EL (cell line): ENCODE measurements at places on chromosomes 5 and 9.

DNA sequence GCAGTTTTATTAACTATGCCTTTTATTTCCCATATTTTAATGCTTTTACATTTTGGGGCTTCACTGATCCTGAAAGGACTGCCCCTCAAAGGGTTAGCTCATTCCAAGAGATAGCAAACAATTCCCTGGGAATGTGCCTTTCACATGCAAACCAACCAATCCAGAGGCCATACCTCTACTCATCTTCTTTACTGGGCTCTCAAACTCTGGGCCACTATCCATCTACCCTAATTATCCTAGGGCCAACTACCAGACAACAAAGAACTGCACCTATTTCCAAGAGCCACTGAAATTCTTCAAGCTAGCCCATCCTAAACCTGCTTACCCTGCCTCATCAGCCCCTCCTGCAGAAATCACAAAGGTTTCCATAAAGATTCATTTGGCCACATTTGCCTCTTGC lies 364.7 kb downstream of the CDH12 start:
- no peak for DNase-seq

- DNase-seq = no peak
Measured at GRCh38 chr9:22622815-22623214, 176.2 kb downstream of the DMRTA1 start.

DNA sequence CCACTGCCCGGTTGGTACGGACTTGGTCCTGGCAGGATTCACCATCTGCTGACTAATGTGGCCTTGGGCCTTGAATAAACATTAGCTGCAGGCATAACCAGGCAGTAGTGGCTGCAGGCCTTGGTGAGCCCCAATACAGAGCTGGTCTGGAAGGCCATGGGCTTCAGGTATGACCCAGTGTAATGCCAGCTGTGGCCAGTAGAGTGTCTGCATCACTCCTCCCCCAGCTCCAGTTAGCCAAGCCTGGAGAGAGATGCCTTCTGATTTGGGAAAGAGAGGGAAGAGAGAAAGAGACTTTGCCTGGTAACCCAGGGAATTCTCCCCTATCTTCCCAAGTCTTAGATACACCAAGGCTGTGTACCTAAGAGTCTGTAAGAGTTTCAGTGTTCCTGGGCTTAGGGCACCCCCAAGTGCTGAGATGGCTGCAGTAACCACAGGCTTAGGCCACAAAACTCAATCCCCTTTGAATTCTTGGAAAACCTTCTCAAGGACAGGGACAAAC lies 5.6 kb upstream of the C5 start:
- DNase-seq = peak; percentile 13

GRCh38 chr5:54347221-54347865 lies 37.0 kb upstream of the ARL15 start:
- DNase-seq = no peak

- DNase-seq = no peak
Measured at GRCh38 chr9:36504156-36504555, 68.5 kb upstream of the MELK start.

GRCh38 chr9:105636331-105636730 lies 25.9 kb upstream of the TAL2 start:
- no peak for DNase-seq

GRCh38 chr5:10611290-10611689 lies 47.4 kb downstream of the ANKRD33B start:
- no peak for DNase-seq

GRCh38 chr5:180790020-180790419 lies 12.6 kb downstream of the MGAT1 start:
- no peak for DNase-seq

GRCh38 chr9:136978073-136978864 lies 965 bp downstream of the PTGDS start:
- DNase-seq = peak; percentile 51

DNA sequence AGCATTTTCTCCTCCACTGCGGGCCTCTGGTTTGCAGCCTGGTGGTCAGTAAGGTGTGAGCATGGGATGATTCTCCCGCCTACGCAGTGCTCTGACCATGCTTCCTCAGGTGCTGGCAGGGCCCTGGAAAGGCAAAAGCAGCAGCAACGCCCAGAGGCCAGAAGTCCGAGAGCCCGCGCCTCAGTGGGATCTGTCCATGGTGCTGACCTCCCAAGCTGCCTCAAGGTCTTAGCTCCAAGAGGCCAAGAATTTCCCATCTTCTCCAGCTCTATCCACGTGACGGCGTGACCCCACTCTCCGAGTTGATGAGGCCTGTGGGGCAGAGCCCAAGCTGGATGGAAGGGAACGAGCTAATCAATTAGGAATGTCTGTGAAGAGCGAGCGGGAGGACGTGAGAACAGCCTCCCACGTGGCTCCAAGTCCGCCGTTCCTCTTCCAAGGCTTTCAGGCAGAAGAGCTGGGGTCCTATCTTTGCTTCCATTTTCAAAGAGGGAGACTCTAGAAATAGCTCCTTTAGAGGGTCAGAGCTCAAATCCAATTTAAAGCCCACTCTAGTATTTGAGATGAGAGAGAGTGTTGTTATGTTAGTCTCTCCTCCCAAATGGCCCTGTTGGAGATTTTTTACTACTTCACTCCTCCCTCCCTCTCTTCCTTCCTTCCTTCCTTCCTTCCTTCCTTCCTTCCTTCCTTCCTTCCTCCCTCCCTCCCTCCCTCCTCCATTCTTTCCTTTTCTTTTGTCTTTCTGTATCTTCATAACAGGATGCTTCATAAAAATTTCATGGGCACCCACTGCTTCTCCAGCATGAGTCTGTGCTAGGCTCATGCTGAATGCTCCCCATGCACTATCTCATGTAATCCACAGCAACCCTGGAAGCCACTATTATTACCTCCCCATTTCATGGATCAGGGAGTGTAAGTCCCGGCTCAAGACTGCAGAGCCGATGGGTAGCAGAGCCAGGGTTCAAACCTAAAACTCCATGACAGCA lies 69.3 kb downstream of the OLFM1 start:
- peak; percentile 18 for DNase-seq

- peak; percentile 4 for DNase-seq
Measured at GRCh38 chr9:83385317-83385716, 152.9 kb downstream of the FRMD3 start.

- DNase-seq = no peak
Measured at GRCh38 chr9:130242270-130243014, 23.1 kb upstream of the HMCN2 start.

- no peak for DNase-seq
Measured at GRCh38 chr9:108688676-108689075, 167.1 kb downstream of the ACTL7B start.

DNA sequence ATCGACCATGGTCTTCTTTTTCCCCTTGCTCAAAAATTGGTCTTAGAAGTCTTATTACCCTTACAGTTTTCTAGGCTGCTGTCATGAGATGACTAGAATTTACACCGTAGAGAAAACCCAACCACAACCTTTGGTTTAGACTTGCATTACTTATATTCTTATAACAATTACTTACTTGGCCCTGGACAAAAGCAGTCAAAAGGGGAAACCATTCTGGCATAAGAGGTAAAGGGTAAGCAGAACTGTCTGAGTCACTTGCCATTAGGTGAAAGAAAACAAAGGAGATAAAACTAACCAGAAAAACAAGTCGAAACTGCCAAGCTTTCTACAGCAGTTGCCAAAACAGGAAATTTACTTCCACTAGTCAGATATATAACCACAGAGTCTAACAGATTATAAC lies 17.9 kb downstream of the TMEM245 start:
- DNase-seq = peak; percentile 30

- peak; percentile 52 for DNase-seq
Measured at GRCh38 chr5:124315741-124316415, 430.6 kb downstream of the ZNF608 start.

GRCh38 chr5:57825031-57825686 lies 342.5 kb upstream of the ACTBL2 start:
- DNase-seq = peak; percentile 97

- no peak for DNase-seq
Measured at GRCh38 chr5:119243888-119244287, 111.9 kb upstream of the TNFAIP8 start.

DNA sequence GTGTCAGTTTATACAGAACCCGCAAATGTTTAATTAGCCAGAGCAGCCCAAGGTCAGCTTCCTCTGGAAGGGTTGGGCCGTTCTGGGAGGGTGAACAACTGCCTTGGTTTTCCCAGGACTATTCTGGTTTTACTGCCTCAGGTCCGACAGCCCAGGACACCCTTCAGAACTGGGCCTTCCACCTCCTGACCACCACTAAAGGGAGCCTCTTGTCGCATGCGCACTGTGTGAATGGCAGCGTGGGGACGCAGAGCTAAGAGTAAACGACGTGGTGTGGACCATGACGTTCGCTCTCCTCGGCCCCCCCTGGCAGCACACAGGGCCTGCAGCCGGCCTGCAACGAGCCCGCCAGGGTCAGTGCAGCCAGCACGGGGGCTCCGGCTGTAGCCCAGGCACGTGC lies 214.9 kb downstream of the FANCC start:
- DNase-seq = no peak

DNA sequence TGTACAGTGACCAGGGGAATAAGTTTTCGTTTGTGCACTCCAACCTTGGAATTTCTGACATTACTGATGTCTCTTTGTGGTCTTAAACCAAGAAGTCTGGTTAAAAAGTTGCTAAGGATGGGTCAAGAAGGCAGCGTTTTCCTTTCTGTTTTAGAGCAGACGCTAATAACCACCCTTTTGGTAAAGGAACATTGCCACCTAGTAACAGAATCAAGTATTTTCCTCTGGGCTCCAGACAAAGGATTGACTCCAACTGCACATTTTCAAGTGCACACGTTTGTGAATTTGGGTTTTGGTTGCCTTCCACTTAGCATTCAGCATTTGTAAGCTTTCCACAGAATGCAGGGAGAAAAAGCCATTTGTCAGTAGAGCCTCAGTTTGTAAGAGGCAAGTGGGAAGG lies 22.2 kb upstream of the CEP78 start:
- DNase-seq = peak; percentile 21

DNA sequence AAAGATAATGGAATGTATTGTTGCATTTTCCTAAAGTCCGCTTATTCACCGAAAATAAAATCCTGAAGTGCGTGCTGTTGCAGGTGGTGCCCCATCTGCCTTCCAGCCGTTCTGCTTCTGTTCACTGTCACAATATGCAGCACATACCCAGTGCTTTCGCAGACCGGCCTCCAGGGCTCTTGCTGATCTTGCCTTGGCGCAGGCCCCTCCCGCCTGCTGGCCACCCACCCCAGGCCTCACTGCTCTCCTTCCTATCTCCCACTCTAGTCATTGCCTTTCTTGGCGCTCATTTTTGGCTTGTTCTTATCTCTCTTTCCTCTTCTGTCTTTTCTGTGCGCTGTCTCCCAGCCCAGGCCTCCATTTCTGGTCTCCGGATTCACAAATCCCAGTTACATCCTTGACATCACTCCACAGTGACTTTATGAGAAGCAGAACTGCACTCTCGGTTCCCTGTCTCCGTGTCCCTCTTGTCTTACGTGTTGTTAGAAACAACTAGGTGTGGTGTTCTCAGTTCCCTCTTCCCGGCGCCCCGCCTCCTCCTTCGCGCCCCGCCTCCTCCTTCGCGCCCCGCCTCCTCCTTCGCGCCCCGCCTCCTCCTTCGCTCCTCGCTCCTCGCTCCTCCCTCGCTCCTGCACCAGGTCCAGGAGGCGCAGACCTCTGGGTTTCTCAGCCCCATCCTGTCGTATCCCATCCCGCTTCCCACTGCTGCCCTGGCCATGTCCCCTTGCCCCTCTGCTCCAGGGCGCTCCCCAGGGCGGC lies 201.7 kb upstream of the OTULINL start:
- no peak for DNase-seq

- peak; percentile 40 for DNase-seq
Measured at GRCh38 chr5:173281910-173282309, 46.3 kb downstream of the STC2 start.

DNA sequence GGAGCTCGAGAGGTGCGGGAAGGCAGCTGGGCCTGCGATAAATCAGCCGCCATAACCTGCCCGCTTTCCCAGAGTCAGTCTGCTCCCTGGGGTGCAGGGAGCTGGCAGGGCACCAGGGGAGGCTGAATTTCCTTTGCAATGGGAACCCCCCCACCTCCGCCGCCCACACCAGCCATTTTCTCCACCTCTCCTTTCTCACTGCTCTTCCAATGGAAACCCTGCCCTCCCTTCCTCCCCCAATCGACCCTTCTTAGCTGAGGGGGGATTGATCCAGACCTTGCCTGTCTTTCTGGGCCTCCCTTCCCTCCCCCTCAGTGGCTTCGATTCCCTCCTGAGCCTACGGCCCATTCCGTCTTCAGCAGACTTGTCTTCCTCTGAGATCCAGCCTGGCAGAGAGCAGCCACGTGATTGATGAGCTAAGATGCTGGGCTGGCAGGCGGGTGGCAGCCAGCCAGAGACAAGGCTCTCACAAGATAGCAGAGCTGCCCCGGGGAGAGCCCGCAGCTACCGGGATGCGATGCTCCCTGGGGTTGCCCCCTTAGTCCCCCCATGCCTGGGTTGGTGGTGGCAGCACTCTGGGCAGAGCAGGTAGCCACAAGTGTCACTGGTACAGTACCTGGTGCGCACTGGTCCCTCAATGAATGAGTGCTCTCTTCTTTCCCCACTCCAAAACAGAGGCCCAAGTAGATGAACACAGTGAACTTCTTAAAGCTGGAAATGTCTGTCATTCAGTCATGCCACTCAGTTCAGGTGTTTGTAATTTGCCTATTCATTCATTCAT lies 53.7 kb upstream of the FABP6 start:
- DNase-seq = no peak

GRCh38 chr5:56330167-56330566 lies 97.0 kb upstream of the ANKRD55 start:
- no peak for DNase-seq
